ENCODE measurements at places on chromosomes 1 and 21.

GRCh38 chr1:146020058-146021049 is 1.2 kb downstream of the HJV start:
- no peak for DNase-seq

DNA sequence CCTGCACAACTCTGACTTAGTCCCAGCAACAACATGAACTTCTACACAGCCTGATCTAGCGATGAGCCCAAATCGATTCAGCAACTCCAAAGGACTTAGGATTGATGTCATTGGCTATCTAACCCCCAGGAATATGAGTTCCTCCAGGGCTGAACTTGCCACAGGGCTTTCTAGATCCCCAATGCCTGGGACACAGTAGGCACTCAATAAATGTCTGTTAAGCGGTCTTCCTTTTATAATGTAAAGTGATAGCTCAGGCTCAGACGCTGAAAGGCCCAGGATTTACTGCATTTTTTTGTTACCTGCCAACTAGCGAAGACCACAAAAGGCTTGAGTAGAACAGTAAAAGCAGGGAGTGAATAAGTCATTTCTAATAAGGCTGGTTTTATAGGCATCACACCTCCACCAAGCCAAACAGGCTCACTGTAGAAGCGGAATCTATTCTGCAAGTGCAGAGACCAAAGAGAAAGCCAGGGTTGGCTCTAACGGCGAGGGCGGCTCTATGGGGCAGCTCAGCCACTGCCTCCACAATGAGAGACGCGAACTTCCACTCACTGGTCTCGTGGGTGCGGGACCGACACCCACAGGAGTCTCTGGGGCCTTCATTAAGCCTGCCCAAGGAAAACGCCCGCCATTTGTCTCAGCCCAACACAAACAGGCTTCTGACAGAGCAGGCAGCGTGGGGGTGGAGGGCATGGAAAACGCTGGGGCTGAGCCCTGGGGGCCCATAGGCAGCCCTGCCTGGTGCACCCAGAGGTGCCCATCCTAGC is 52.0 kb downstream of the HLCS start:
- no peak for DNase-seq

- DNase-seq, result no peak
Observed at GRCh38 chr1:75693551-75693950, 31.0 kb upstream of the ACADM start.

DNA sequence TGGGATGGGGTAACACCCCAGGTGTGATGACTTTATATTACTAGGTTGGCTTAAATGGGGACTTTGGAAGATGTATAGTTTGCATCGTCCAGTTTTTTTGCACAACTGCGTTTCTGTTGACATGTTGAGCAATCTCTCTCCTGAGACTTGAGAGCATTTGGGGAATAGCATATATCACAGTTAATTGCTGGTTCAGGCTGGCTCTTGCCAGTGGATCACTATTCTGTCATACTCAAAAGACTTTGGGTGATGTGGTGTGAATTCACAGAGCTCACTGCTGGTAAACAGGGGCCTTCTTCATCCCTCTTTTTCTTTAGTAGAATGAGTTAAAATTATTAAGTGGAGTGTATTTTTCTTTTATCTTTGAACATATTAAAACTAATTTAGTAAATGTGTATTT is 44.3 kb downstream of the LHX9 start:
- DNase-seq, result no peak

DNA sequence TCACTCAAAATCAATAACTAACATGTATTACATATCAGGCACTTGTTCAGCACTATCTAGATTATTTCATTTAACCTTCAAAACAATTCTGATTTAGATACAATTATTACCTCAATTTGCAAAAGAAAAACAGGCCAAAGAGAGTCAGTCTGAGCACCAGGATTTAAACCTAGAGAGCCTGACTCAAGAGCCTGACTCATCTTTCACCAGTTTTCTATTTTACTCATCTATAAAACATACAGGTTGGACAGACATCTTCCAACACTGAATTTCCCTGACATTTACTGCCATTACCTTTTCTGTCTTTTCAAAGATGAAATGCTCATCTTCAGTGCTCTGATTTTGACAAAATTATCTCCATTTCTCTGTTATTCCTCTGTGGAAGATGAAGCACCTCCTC is 116.5 kb downstream of the MRPL39 start:
- DNase-seq, result no peak

GRCh38 chr1:156140879-156141707 is 12.3 kb upstream of the SEMA4A start:
- DNase-seq, result no peak

DNA sequence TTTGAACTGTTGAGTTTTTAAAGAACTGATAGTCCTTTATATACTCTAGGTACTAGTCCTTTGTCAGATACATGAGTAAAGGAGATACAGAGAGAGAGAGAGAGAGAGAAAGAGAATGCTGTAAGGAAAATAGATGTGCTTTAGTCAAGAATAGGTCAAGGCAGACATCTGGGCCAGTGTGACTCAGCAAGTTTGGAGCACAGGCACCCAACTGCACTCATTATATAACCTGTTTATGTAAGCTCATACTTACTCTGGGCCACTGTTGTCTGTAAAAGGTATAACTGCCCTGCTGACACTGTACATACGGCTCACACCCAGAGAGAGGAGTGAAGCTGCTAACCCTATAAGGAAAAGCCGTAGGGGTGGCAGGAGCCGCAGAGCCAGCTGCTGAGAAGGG is 32.2 kb upstream of the AKT3 start:
- no peak for DNase-seq

- DNase-seq, result no peak
Observed at GRCh38 chr1:230701434-230701833, 12.5 kb downstream of the AGT start.

- no peak for DNase-seq
Observed at GRCh38 chr1:200751717-200752116, 13.0 kb downstream of the CAMSAP2 start.
